ENCODE measurements at places on chromosomes 3 and 15. TPM values are rescaled to one million over a fixed set of nuclear protein-coding genes. Genes with fewer than 3 reads are reported as not detected.
A peak's percentile ranks its signal among the peaks of the same experiment; 100 is the strongest.

DNA sequence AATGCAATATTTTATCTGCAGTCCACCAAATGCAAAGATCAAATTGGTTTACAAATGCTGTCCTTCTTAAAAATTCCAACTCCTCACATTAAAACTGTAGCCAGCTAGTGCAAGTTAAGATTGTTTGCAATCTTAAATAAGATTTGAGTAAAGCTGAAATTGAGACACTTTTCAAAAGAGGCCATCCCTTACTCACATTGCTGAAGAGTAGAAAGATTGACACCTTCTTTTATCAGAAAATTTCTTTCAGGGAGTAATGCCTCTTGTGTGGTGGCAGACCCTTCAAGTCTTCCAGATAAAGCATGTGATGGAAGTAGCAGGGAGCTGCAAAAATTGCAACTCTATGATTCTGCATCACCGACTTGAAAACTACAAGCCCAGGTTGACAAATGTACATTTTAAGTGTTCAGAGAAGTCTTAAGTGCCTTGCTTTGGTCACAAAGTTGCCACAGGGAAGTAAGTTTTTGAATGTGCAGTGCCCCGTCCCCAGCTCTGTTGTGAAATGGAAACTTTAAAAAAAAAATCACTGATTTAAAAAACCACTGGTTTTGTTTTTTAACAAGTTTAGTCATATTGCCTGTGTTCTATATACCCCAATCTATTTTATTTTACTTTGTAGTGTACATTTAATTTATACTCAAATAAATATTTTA is 12.6 kb downstream of the CD86 start:
- H3K4me1 ChIP-seq = no peaks in the 10 kb centered on the region
- peak; percentile 36 for DNase-seq

- peak overlapping the region; percentile 78 for H3K27ac ChIP-seq
- H3K36me3 ChIP-seq = peaks cover 76% of the 10 kb centered on the region
- H3K4me3 ChIP-seq = peak overlapping the region; percentile 29
- DNase-seq = peak; percentile 94
- no peaks in the 10 kb centered on the region for H3K27me3 ChIP-seq
Observed at GRCh38 chr15:84863565-84864443, 20.7 kb upstream of the SLC28A1 start.

GRCh38 chr3:111809186-111809585 is 49.9 kb upstream of the PHLDB2 start:
- DNase-seq = no peak
- no peaks in the 10 kb centered on the region for H3K36me3 ChIP-seq
- H3K27me3 ChIP-seq = no peaks in the 10 kb centered on the region

DNA sequence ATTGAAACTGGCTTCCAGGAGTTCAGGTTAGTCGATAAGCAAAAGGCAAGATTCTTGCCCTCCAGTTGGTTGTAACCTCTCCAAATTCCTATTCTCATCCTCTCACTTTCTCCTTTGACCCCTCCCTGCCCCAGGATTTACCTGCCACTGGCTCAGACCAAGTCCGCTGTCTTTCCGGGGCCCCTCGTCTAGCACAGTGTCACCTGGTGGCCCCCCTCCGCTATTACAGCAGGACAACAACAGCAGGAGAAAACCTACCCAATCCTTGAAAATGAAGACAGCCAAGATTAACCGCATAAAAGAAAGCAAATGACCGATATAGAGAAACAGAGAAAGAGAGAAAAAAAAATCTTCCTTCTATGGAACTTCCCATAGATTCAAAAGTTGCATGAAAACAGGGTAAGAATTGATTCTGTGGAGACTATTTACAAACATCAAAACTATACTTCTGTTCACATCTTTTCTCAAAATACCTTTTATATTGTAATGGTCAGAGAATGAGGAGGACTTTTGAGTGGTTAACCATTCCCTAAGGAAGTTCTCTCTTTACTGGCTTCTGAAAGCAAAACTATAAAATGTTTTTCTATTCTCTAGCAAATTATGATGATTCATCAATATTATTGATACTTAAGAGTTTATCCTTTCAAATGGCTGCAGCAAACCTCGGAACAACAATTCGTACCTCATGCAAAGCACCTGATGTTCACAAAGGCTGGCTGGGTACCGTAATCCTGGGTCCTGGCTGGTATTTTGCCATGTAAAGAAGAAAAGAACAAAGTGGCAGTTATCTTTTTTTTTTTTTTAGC is 10.0 kb upstream of the ST8SIA2 start:
- no peaks in the 10 kb centered on the region for H3K36me3 ChIP-seq
- no peaks in the 10 kb centered on the region for H3K4me1 ChIP-seq
- H3K4me3 ChIP-seq = no peak overlapping the region
- DNase-seq = no peak

GRCh38 chr15:98070137-98070536 is 109.6 kb downstream of the ARRDC4 start:
- no peaks in the 10 kb centered on the region for H3K4me1 ChIP-seq
- no peak overlapping the region for H3K4me3 ChIP-seq

GRCh38 chr3:181899702-181900101 is 188.0 kb downstream of the SOX2 start:
- no peaks in the 10 kb centered on the region for H3K27me3 ChIP-seq
- H3K4me3 ChIP-seq = no peak overlapping the region
- H3K27ac ChIP-seq = no peak overlapping the region

GRCh38 chr15:92822216-92823144 is 77.6 kb upstream of the CHD2 start:
- no peak overlapping the region for H3K27ac ChIP-seq
- H3K36me3 ChIP-seq = no peaks in the 10 kb centered on the region

IQCH gene
- total RNA-seq = 1.6 TPM

SPINK8 gene
- not detected for total RNA-seq

TIMP4 gene
- total RNA-seq = 2.8 TPM

All from muscle of leg (tissue), 16 donors.